ENCODE measurements at places on chromosomes 12 and 14. TPM values are rescaled to one million over a fixed set of nuclear protein-coding genes. Genes with fewer than 3 reads are reported as not detected.

GRCh38 chr14:24713404-24713803 is 79.4 kb upstream of the GZMB start:
- DNase-seq = no peak

GRCh38 chr12:68086019-68086603 is 73.4 kb downstream of the IFNG start:
- no peak for DNase-seq

DNA sequence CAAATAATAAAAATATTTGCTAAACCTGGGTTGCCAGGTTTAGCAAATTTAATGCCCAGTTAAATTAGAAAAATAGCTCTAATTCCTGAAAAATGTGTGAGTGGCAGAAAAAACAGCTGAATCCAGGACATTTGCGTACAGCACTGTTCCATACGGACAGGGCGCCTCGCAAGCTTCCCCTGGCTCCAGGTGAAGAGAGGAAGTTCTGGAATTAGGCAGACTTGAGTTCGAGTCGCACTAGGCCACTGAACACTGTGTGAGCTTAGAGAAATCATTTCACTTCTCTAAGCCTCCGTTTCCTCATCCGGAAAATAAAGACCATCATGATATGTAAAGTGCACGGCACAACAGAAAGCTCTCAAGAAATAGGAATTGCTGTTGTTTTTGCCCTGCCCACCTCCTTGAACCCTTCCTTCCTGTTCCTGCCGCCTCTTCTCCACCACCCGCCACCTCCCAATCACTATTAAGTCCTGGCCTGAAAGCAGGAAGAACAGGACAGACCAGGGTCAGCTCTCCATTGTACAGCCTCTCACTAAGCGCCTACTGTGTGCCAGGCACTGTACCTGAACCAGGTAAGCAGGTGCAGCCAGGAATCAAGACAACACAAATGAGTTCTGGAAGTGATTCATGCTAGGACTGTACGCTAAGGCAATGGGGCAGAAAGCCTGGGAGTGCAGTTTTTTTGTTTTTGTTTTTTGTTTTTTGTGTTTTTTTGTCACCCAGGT is 763 bp upstream of the PHETA1 start:
- DNase-seq = no peak

- DNase-seq = no peak
Measured at GRCh38 chr14:21385188-21385904, 1.5 kb upstream of the SUPT16H start.

- no peak for DNase-seq
Measured at GRCh38 chr12:25377469-25378177, 126.9 kb upstream of the KRAS start.

GRCh38 chr12:25977047-25977446 is 18.6 kb downstream of the RASSF8 start:
- DNase-seq = no peak

- no peak for DNase-seq
Measured at GRCh38 chr12:53267306-53267998, 647 bp upstream of the ESPL1 start.

DNA sequence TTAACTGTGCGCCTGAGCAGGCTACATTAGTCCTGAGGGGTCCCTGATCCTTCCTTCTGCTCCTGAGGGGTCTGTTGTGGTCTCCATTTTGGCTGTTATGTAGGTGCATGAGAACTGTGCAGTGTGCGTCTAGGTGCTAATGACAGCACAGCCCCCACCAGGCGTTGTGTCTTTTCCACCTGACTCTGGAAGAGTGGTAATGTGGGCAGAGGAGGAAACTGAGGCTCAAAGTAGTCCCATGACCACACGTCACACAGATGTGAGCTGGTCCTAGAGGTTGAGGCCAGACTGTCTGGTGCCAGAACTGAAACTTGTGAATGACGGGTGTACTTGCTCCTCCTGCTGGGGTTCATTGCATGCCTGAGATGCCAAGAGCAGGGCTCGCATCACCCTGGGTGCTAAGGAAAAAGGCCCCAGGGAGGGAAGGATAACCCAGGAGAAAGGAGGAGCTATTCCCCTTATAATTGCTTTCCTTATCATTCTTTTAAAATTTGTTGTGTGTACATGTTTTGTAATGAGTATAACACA is 111.8 kb downstream of the SLC25A47 start:
- DNase-seq = no peak

DNA sequence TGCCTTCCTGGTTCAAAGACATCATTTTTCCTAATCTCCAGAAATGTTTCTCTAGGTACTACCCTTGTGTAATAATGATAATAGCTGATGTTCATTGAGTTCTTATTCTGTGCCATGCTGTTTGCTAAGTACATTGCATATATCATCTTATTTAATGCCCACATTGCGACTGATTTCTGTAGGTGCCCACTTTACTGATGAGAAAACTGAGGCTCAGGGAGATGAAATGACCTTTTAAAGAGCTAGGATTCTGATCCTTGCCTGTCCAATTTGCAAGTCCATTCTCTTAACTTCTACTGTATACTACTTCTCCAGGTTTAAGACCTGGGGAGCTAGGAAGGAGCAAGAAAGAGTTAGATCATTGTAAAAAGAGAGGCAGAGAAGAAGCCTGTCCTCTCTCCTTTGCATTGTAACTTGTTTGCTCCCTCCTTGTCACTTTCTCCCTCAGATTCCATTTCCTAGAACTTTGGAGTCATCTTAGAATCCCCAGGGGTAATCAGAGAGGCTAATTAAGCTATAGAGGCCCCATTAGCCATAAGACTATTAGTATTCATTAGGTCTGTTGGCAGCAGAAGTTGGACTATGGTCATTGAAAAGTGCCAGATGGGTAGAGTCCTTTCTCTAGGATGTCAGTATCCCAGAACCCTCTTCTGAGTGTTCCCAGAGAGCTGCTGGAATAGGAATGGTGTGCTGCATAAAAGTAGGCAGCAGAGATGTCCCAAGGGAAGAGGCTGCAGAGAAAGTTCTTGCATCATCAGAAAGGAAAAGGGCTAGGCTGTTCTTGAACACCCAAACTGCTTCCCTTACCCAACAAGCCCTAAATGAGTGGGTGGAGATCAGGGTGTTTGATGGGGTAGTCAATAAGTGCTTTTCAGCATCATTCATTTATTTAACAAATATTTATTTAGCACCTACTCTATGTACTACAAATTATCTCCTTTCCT is 3.1 kb downstream of the DGKA start:
- DNase-seq = no peak

DNA sequence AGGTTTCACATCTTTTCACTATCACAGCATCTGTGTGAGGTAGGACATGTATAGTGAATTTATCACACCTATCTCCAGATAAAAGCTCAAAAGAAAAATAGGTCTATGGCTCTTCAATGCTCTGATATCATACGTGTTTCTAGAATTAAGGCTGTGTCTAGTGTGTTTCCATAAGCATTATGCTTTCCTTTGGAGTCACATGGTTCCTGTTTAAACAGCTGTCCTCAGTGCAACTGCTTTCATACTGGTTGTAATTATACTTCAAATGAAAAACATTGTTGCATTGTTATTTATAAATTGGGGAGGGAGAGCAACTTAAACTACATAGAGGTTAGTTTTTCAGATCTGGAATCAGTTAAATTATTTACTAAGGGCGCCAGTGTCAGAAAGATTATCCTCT is 151.6 kb downstream of the SYT1 start:
- peak; percentile 21 for DNase-seq

DNA sequence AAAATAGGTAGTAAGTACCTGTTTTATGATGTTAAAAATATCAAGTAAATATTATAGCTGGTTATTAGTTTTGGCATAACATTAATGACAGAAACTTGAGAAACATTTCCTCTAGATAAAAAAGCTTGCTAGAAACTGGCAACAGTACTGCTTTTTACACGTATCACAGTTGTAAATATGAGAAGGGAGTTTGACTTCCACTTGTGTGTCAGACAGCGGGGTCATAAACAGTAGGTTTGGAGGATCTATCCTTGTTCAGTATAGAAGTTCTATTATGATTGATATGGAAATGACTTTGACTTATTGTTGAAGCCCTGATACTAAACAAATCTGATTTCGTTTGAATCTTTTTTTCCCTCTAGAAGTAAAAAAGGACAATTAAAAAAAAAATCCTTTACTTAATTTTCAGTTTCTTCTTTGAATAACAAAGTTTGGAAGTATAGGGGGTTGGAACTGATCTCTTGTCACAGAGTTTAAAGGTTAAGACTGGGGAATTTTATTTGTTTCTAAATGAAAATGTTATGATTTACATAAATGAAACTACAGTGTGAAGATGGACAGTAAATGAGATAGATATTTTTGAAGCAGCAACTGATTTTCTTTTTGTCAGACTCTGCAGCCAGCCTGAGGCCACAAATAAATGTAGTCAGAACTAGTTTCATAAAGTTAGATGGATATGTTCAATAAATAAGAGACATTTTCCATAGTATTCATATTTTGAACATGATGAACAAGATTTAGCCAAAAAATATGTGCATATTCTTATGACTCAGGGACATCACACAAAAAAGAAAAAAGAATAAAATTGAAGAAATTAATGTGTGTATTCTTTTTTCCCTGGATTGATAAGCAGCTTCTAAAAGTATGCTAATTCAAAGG is 50.1 kb downstream of the WNK1 start:
- DNase-seq = no peak

DNA sequence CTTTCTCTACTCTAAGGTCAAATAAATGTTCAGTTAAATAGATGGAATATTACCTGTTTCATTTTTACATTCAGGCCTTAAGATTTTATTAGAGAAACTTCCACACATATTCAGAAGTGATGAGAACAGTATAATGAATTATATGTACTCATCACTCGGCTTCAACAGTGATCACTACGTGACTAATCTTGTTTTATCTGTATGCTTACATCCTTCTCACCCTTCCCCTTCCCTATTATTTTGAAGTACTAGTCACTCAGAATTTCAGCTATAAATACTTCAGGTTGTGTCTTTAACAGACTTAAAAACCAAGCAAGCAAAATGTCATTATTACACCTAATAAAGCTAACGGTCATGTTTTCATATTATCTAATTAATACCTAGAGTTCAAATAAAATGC is 34.9 kb downstream of the ETV6 start:
- no peak for DNase-seq

DNA sequence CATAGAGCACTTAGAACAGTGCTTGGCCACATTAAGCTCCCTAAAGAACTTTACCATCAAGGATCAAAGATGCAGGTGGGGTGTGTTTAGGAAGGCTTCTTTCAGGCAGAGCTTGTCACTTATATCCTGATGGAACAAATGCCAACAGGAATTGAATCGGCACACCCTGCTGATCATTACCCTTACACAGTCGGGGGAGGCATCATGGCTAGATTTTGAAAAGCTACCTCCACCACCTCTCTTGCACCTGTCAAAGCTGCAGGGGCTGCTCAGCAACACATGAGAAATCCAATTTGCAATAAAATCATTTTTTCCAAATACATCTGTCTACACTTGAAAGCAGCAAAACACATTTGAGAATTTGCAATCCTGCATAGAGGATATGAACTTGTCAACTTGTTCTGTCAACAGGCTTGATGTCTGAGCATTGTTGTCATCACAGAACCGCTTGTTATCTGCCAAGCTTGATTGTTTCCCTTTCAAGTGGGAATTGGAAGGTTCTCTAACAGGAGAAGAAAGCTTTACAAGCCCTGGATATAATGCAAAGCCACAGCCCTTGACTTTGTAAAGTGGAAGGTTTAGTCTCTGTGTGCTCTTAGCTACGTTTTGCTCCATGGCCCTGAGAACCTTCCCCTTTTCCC is 24.6 kb upstream of the TRIM9 start:
- no peak for DNase-seq

GRCh38 chr12:132622437-132623071 is 4.0 kb downstream of the P2RX2 start:
- peak; percentile 76 for DNase-seq

- DNase-seq = no peak
Measured at GRCh38 chr14:105432657-105433056, 13.0 kb downstream of the MTA1 start.

DNA sequence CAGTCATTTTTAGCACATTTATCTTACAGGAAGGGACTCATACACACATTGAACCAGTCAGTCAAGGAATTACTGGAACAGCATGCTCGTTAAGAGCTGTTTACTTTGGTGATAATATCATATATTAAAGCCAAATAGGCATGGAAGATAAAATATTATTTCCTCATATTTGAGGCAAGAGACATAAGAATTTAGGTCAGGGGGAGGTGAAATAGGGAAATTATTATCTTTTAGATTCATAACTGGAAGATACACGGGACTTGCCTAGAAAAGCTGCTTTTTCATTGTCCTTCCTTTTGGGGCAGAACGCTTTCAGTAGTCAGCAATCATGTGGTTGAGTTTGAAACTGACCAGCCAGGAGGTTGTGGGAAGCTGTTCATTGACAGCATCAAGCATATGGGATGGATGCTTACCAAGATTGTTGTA is 72.5 kb downstream of the NTN4 start:
- no peak for DNase-seq

DNA sequence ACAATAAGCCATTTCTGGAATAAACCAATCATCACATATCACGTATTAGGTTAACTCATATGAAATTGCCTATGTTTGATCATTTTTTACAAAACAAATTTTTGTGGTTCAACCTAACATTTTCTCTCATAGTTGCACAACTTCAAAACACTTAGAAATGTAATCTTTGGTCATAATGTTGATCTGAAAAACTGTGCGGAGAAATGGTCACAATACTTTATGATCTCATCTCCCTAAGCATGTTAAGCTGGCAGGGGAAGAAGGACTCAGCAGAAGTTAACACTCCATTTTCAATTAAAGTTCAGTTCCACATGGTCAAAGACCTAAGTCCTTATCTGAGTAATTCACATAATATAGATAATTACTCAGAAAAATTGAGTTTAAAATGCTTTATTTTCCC is 194.8 kb downstream of the CAPZA3 start:
- no peak for DNase-seq

DNA sequence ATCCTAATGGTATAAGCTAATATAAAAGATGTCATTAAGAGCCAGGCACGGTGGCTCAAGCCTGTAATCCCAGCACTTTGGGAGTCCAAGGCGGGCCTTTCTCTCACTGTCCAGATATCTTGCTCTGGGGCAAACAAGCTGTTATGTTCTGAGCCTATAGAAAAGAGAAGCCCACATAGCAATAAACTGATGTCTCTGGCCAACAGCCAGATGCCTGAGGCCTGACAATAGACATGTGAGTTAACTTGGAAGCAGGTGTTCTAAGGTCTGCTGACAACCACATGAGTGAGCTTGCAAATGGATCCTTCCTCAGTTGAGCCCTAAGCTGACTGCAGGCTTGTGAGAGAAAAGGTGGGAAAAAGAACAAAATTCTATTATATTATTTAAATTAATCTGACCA is 25.0 kb downstream of the YAF2 start:
- DNase-seq = no peak

GRCh38 chr12:132023658-132024057 is 73.9 kb downstream of the EP400 start:
- DNase-seq = no peak

The C3AR1 gene
- 3.0 TPM for polyA plus RNA-seq

The CIT gene
- polyA plus RNA-seq = 18.3 TPM

The ZNF705A gene
- polyA plus RNA-seq = not detected

The LPAR5 gene
- polyA plus RNA-seq = 1.3 TPM

The CLEC14A gene
- 11.9 TPM for polyA plus RNA-seq

The CALM1 gene
- polyA plus RNA-seq = 325 TPM

The ACOT6 gene
- 0.30 TPM for polyA plus RNA-seq

The ARG2 gene
- polyA plus RNA-seq = 7.8 TPM

The RBP5 gene
- polyA plus RNA-seq = 72.7 TPM

The SDS gene
- polyA plus RNA-seq = 0.19 TPM

The CPM gene
- polyA plus RNA-seq = 30.9 TPM

Measured in renal cortex interstitium (tissue), 15 donors.